ENCODE measurements at places on chromosomes 3 and 15.

GRCh38 chr3:141735770-141736465 lies 2.2 kb upstream of the RNF7 start:
- DNase-seq = no peak

DNA sequence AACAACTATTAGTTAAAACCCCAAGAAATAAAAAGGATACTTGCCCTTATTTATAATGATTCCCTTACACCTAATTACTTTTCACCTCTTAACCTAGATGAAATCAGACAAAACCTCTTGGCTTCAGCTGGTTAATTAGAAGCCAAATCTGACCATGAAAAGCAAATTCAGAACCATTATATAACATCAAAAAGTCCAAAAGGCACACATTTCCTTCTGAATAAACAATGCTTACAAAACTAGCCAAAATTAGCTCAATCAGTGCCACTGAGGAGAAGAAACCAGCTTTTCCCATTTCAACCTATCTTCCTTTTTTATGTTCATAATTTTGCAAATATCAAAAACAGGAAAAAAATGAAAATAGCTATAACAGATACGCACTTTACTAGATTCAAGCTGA lies 3.2 kb downstream of the EHHADH start:
- no peak for DNase-seq

DNA sequence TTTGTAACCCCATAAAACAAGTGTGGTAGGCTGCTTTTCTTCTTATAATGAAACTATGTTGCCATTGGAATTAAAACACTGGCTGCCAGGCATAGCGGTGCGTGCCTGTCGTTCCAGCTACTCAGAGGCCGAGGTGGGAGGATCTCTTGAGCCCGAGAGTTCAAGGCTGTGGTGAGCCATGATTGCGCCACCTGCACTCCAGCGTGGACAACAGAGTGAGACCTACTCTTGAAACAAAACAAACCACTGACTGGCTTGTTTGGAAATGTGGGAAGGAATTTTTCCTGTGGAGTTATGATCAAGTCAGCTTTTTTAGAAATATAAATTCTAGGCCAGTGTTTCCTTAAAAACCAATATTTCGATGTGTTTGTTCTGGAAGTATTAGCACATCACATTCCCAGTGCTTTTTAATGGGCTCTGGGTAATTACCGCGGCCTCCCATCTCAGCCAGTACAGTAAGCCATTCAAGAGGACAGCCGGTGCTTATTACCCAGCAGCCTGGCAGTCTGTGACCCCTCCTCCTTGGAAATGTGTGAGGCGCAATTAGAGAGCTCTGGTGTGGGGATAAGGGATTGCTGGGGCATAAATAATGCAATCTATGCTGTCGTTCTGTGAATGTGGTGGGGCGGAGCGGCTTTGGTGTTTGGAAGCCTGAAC lies 58.3 kb upstream of the TRAK1 start:
- no peak for DNase-seq

GRCh38 chr3:172915911-172916514 lies 165.5 kb downstream of the ECT2 start:
- DNase-seq = no peak

DNA sequence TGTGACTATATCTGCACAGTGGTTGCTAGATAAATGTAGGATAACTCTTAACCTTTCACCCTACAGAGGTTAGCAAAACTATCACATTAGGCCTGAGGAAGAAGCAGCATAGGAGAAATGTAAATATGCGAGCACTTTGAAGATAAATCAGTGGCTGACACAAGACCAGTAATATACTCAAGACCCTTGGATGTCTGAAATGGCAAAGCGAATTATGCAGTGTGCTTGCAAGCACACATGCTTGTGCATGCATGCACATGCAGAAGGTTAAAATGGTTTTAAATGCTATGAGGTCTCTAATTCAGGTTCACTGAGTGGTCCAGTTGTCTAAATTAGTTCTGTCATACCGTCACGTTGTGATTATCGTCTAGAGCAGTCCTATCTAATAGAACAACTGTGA lies 13.6 kb upstream of the UTS2B start:
- DNase-seq = no peak

- DNase-seq = no peak
Measured at GRCh38 chr15:81197255-81197630, 564 bp downstream of the IL16 start.

GRCh38 chr3:4746241-4746958 lies 232.8 kb upstream of the BHLHE40 start:
- DNase-seq = no peak

DNA sequence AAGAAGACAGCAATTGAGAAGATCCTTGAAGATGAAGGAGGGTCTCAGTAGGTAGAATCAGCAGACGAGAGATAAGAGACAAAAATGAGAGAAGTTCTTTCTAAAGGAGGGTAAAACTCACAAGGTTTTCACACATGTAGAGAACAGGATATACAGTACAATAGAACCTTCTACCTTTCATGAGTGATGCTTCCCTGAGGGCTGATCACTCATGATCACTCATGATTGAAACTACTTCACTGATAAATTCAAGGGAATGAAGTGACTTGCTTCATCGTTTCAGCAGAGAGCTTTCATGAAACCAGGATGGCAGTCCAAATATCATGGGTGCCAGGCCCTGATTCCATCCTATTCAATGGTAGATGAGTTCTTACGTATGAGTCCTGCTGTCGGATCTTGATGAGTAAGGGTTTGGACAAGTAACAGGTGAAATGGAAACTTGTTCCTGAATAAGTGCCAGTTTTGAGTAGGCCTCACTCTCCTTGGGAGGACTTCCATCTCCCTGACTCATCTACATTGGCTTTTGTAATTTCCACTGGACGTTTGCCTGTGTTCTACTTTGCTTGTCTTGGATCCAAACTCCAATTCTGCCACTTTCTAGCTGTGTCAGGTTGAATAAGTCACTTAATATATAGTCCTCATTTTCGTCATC lies 9.6 kb upstream of the CLDN16 start:
- DNase-seq = no peak

- no peak for DNase-seq
Measured at GRCh38 chr15:40290918-40291574, 8.2 kb upstream of the ANKRD63 start.

DNA sequence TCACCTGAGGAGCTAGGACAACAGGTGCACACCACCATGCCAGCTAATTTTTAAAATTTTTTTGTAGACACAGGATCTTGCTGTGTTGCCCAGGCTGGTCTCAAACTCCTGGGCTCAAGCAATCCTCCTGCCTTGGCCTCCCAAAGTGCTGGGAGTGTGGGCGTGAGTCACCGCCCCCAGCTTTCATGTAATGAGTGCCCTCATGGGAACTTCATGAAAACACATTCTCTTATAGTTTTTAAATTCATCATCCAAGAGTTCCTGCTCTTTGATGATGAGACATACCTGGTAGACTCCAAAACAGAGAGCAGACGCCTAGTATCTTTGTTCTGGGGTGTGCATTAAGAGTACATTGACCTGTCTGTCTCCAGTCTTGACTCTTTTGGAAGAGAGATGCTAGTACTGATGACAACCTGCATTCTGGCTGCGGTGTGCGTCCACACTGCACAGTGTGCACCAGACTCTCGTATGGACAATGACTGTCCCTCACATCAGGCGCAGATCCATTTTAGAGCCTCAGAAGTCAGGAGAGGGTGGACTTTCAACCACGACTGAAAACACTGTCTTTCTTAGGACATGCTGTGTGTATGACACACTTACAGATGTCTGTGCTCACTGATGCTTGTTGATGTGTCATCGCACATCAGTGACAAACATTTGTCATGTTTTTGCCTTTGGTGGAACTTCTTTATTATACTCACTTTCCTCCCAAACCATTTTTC lies 2.0 kb downstream of the NRROS start:
- no peak for DNase-seq

- peak; percentile 23 for DNase-seq
Measured at GRCh38 chr3:88031642-88032077, 27.1 kb downstream of the CGGBP1 start.

GRCh38 chr3:4820296-4821121 lies 158.7 kb upstream of the BHLHE40 start:
- DNase-seq = no peak

- DNase-seq = no peak
Measured at GRCh38 chr3:72848703-72849081, 447 bp upstream of the SHQ1 start.

DNA sequence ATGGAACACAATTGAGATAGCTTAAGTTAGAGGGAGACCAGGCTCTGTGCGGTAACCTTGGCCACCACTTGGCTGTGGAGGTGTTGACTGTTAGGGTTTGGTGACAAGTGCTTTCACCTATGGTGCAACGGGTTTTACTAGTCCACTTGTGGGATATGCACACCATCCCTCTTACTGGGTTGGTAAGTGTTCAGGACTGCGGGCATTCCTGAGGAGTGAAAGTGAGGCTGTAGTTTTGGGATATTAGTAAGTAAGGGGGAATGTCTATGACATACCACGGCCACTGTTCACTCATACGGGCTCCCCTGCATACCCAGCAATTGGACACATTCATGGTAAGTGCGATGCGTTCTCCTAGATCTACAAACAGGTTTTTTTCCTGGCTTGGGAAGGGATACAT lies 8.0 kb upstream of the RAD54L2 start:
- no peak for DNase-seq

DNA sequence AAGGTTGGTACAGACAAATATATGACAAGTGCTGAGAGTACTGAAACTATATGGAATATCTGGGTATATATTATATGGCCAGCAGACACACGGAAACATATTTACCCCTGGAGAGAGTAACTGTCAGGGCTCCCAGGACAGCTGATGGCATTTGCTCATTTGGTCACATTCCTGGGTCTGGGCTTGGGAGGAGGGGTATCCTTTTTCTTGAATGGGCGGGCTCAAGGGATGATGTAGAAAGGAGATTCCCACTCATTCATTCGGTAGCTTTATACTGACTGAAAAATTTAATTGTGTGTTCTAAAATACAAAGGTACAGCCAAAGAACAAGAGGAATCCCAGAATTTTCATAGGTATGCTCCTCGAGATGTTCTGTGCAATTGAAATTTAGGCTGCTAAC lies 131.0 kb downstream of the KCNAB1 start:
- DNase-seq = no peak

DNA sequence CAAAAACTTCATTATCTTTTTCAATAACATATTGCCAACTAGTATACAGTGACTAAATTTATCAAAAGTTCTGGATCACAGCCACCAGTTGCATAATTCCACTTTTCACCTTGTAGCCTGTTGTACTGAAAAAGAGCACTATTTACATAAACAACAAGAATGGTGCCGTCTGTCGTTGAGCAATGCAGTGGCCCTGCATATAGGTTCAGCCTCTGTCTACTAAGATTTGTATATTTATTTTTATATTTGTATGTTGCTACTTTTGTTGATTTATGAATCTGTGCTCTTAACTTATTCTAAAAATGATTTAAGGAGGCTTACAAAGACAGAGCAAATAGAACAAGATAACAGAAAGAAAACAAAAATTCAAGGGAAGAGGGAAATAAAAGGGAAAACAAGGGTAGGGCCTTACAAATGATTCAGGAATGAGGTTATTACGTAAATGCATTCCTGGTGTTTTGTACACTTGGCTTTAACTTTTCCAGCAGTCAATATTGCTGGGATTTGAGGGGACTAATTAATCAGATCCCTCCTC lies 257.6 kb upstream of the STT3B start:
- DNase-seq = no peak

Measured in NCI-H2107 (cell line).